ENCODE measurements at places on chromosomes 1 and 21.

GRCh38 chr1:79323239-79324025 lies 316.9 kb upstream of the ADGRL4 start:
- peak; percentile 84 for DNase-seq

- no peak for DNase-seq
These were observed 51.4 kb downstream of the RHBG start for GRCh38 chr1:156420205-156421061.

DNA sequence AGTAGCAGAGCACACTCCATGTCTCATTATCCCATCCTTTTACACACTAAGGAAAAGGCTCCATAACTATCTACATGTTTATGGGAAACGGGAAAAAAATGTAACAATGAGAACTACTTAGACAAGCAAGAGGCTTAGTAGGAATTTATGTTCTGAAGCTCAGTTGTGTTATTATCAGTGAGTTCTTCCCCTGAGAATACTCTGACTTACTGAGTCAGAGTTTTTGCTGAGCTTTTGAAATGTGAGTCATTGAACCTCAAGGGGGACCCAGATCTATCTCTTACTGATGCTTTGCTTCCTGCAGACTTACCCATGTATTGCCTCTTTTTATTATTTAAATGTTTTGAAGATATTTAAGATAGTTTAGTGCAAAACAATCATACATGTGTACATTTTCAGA lies 20.1 kb downstream of the CFHR5 start:
- DNase-seq, result peak; percentile 11

DNA sequence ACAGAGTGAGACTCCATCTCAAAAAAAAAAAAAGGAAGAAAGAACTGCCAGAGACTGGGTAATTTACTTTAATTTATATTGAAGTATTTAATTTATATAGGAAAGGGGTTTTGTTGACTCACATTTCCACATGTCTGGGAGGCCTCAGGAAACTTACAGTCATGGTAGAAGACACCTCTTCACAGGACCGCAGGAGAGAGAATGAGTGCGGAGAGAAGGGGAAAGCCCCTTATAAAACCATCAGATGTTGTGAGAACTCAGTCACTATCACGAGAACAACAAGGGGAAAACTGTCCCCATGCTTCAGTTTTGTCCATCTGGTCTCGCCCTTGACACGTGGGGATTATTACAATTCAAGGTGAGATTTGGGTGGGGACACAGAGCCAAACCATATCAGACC lies 25.8 kb upstream of the PPP1R8 start:
- DNase-seq, result no peak

- DNase-seq, result peak; percentile 56
These were observed 14.6 kb upstream of the PKP1 start for GRCh38 chr1:201268604-201269151.

- no peak for DNase-seq
These were observed 552 bp downstream of the PLD5 start for GRCh38 chr1:242523719-242524570.

- DNase-seq, result no peak
These were observed 72.5 kb downstream of the PLPPR5 start for GRCh38 chr1:98932184-98932583.

DNA sequence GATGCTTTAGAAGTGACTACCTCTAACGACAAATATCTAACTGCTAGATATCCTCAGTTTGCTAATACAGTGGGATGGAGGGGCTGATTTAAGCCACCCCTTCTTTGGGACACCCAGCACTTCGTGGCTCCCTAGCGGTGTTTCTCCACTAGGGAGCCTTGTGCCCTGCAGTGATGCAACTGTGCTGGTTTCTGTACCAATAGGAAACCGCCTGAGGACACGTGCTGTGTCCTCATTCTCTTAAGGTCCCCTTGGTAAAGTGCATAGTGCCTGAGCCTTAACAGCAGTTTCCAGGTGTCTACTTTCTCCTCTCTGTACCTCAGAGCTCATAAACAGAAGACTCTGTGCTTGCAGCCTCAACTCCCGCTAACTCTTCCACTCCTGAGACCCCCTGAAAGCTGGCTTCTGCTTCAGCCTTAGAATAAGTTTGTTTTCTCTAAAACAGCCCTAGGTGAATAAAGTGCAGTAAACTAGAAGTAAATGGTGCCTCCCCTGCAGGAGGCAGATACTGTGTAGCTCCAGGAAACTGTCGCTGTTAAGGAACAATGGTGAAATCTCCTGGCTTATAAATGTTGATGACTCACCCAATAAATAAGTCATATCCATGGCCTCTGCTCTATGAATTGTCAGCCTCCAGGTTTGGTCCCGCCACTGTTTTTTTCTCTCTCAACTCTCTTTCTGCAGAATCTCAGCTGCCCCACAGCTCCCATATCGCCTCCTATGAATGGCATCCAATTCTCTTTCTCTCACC lies 130.4 kb downstream of the AK5 start:
- peak; percentile 56 for DNase-seq

DNA sequence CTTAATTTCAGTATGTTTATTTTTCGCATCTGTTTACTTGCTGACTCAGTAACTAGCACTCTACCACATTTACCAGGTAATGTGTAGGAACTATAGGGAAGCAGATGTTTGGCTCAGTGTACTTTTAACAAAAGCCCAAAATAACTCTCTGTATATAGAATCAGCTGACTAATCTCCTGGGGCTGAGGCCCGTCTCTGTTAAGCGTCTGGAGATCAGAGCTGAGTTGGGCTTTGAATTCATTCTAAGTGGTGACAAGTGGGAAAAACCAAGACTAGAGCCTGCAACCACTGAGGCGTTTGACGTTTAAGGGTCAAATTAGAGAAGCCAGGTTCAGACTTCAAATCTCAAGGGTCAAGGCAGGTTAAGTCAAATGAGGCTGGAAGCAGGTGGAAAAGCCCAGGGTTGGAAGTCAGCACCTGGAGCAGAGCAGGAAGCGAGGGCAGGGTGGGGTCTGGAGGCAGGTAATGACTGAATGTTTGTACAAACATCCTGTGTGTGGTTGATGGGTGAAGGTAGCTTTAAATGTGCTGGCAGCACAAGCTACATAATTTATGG lies 56.8 kb upstream of the LYST start:
- DNase-seq, result peak; percentile 34

- no peak for DNase-seq
These were observed 21.9 kb downstream of the ERRFI1 start for GRCh38 chr1:8004113-8004802.

- no peak for DNase-seq
These were observed 54.1 kb upstream of the LRIG2 start for GRCh38 chr1:113018911-113019310.

- DNase-seq, result no peak
These were observed 92.2 kb upstream of the TRABD2B start for GRCh38 chr1:48089356-48089891.
